ENCODE measurements at places on chromosomes 6 and 20.

DNA sequence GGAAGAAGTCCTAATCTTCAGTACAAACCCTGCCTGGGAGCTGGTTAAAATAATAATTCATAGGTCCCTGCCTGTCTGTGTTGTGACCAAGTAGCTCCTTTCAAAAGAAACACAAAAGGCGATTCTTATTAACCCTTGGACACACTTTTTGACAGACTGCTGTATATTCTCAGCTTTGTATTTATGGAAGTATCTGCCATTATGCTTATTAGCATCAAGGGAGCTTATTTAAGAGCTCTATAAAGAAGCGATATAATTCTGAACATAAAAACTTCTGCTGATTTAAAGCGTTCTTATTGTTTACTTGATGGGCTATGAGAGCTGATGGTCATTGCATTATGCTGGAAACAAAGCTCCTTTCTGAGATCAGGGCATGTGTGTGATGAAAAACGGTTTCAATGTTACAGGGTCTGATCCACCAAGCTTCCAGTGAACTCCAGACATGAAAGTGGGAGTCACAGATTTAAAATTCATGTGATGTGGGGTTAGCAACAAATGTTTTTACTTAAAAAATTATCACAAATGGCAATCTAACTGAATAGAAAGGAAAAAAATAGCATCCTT is 181.8 kb upstream of the PDE10A start:
- no peak for DNase-seq

GRCh38 chr6:36912030-36912454 is 26.3 kb downstream of the C6orf89 start:
- no peak for DNase-seq

GRCh38 chr20:41392871-41393704 is 26.5 kb upstream of the EMILIN3 start:
- no peak for DNase-seq

- DNase-seq, result no peak
These were observed 399.7 kb downstream of the COL12A1 start for GRCh38 chr6:74805916-74806696.

GRCh38 chr20:63895202-63895951 is 451 bp downstream of the DNAJC5 start:
- no peak for DNase-seq

DNA sequence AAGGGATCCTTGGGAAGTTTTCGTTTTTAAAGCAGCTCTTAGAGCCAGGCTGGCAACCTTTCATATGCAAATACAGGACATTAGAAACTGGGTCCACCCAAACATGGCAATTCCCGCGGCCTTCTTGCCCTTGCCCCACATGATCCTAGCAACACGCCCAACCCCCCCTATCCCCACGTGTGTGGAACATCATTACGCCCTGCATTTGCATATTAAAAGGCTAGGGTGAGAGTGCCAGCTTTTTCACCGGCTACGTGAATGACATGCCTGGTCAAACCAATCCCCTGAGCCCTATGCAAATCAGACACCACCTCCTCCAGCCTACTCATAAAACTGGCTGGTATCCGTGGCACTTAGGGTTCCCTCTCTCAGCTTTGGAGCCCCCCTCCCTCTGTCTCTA is 88.1 kb downstream of the TNFRSF21 start:
- DNase-seq, result no peak

Measured in A549 (cell line).